ENCODE measurements at places on chromosomes 13 and 19.
A peak's percentile ranks its signal among the peaks of the same experiment; 100 is the strongest.

DNA sequence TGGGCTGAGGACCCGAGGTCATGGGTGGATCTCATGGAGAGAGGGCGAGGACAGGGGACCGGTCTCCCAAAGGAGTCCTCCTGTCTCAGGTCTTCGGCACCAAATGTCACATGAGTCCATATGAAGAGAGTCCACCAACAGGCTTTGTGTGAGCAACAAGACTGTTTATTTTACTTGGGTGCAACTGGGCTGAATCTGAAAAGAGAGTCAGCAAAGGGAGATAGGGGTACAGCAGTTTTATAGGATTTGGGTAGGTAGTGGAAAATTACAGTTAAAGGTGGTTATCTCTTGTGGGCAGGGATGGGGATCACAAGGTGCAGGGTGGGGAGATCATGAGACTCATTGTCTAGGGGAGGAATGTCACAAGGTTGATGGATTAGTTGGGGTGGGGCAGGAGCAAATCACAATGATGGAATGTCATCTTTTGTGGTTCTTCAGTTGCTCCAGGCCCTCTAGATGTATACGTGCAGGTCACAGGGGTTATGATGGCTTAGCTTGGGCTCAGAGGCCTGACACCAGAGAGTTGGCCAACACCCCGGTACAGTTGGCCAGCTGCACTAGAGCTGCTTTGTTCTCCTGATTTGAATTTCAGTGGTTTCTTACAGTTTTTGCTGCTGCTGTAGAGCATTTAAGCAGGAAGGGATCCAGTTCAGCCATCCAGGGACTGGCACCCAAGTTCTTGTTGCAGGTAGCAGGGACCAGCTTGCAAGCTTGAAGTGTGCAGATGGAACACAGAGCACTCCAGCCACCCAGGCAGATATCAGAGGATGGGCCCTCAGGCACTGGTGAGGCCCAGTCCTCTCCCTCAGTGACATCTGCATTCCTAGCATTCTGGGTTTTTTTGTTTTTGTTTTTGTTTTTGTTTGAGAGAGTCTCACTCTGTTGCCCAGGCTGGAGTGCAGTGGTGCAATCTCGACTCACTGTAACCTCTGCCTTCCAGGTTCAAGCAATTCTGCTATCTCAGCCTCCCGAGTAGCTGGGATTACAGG is 26.4 kb upstream of the IGFL1 start:
- DNase-seq = no peak
- no peak overlapping the region for H3K4me3 ChIP-seq

GRCh38 chr19:29528946-29529645 is 3.3 kb downstream of the VSTM2B start:
- H3K27ac ChIP-seq = peak overlapping the region; percentile 60
- peaks cover 20% of the 10 kb centered on the region for H3K4me1 ChIP-seq
- H3K27me3 ChIP-seq = peaks cover 67% of the 10 kb centered on the region
- peak overlapping the region; percentile 72 for H3K4me3 ChIP-seq
- peak; percentile 63 for DNase-seq
- peaks cover 5% of the 10 kb centered on the region for H3K36me3 ChIP-seq

- no peak overlapping the region for H3K27ac ChIP-seq
- no peaks in the 10 kb centered on the region for H3K4me1 ChIP-seq
- H3K27me3 ChIP-seq = no peaks in the 10 kb centered on the region
- H3K4me3 ChIP-seq = no peak overlapping the region
- H3K36me3 ChIP-seq = no peaks in the 10 kb centered on the region
These were observed 46.5 kb upstream of the SIN3B start for GRCh38 chr19:16782719-16783118.

DNA sequence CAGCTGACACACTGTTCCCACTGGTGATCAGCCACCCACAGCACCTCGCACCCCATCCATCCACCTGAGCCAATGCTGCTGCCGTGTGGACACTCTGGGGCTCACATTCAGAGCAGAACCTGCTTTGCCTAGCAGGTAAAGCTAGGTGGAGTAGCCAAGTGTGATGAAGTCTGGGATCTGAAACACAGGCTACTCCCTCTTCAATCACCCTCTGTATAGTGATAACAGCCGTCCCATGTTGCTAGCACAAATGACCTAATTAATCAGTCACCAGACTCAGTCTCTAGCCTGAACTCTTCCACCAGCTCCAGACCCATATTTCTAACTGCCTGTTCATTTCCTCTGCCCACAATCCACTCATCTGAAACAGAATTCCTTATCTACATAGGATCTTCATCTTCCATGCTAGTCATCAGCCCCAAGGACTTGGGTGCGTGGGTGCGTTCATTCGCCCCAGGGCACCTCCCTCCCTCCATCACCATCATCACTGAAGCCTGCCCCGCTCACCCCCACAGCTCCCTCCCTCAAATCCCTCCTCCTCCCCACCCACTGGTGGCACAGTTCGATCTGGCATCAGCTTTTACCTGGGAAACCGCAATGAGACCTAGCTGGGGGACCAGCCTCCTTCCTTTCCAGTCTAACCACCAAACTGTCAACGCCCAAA is 19.8 kb downstream of the STK24 start:
- H3K27ac ChIP-seq = peak overlapping the region; percentile 51
- H3K4me3 ChIP-seq = peak overlapping the region; percentile 29
- no peaks in the 10 kb centered on the region for H3K27me3 ChIP-seq
- no peak for DNase-seq

- peak; percentile 57 for DNase-seq
- H3K4me1 ChIP-seq = peaks cover 8% of the 10 kb centered on the region
- no peaks in the 10 kb centered on the region for H3K36me3 ChIP-seq
- H3K27me3 ChIP-seq = no peaks in the 10 kb centered on the region
These were observed 18.4 kb upstream of the MYCBP2 start for GRCh38 chr13:77345150-77345780.

All from activated CD4-positive, alpha-beta T cell treated with anti-CD3 and anti-CD28 coated beads, Interleukin-2, amount 10 ng/mL, durations not matched to agents 24 days and 14 days (primary cell).